Activated naive CD4-positive, alpha-beta T cell (primary cell): ENCODE measurements at places on chromosomes 12 and 14.
A peak's percentile ranks its signal among the peaks of the same experiment; 100 is the strongest.

DNA sequence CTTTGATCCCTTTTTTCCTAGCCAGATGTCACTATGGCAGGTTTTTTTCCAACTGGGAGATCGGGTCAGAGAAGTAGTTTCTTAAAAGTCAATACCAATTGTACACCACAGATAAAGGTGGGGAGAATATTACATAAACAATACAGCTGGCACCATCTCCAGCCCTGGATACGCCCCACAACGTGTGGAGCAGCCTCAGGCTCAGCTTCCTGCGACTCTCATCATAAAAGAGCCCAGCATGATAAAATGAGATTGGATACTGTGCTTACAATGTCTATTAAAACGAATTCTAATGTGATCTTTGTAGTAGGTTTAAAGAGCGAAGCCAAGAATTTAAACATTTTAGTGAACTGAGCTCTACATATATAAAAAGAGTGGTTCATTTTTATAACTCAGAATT, 21.5 kb downstream of the EFCAB11 start:
- no peak for DNase-seq

DNA sequence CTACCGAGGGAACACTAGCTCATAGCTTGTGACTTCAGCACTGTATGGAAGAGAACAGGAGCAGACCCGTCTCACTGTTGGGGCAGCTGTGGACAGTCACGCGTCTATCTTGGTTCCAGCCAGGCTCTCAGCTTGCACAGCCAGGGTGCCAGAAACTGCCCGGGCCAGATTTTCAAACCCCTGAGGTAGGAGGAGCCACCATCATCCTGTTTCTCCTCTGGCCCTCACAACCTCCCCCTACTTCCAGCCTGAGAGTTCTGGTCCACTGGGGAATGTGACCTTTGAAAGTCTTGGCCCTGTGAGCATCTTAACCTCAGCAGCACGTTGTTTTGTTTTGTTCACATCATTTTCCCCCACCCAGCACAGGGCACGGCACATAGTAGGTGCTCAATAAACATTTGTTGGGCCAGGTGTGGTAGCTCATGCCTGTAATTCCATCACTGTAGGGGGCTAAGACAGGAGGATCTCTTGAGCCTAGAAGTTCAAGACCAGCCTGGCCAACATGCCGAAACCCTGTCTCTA, 50.4 kb downstream of the PSMA6 start:
- DNase-seq: no peak

DNA sequence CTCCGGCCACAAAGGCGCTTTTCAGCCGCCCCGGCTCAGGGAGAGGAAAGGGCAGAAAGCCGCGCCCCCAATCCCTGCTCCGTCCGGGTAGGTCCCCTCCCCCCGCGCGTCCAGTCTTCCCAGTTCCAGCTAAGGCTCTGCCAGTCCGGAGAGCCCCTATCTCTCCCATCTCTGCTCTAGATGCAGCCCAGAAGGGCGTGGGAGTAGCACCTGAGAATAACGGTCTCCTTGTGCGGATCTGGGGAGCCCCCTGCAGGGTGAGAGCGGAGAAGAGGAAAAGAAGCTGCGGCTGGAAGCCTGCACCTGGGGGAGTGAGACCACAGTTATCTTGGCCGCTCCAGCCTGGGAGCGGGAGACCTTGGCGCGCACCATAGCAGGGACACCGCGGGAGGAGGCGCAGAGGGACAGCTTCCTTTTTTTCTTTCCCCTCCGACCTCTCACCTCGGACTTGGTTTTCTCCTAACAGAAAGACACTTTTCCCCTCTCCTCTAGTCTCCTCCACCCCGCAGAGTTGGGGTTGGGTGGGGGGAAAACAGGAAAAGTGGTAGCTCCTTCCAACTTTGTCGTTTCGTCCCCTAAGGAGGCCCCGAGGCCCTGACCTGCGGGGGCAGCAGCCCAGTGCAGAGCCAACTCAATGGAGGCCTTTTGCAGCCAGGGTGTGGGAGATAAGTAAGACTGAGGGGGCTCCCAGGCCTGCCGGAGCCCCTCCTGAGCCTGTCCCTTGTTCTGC, 2.4 kb downstream of the DHH start:
- DNase-seq: peak; percentile 45

DNA sequence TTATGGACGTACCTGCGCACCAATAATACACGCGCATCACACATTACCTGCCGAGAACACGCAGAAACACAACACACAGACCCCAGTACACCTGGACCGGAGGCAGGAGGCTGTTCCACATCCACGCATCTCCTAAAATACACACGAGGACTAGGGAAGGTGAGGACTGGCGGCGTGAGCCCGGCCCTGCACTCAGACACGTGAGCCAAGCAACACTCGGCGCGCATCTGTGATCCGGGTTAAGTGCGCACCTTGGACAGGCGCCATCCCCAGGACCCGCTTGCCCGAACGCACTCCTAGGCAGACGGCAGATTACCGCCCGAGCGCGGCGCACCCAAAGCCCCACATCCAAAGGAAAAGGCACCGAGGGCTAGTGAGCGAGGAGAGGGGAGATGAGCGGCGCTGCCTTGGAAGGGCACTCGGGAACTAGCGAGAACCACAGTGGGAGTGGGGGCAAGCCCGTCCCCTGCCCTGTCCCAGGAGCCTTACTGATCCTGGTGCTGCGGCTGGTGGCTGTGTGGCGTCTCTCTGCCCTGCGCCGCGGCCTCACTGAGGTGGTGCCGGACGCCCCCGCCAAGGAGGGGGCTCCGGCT, 417 bp downstream of the GLS2 start:
- peak; percentile 17 for DNase-seq

DNA sequence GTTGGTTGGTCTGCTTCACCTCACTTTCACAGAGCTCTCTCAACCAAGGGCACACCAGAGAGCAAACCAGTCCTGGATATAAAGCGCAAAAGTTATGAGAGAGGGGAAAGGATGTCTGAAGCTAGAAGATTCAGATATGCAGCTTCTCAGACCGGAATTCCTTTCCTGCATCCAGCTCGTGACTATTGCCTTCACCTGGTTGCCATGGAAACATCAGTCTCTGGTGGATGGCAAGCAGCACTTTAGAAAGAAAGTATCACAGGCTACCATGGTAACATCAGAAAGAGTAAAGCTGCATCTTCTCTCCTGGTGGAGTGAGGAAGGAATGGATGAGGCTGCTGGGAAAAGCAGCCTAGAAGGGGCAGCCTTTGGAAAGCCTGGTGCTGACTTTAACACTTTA, 13.7 kb downstream of the REM2 start:
- no peak for DNase-seq

DNA sequence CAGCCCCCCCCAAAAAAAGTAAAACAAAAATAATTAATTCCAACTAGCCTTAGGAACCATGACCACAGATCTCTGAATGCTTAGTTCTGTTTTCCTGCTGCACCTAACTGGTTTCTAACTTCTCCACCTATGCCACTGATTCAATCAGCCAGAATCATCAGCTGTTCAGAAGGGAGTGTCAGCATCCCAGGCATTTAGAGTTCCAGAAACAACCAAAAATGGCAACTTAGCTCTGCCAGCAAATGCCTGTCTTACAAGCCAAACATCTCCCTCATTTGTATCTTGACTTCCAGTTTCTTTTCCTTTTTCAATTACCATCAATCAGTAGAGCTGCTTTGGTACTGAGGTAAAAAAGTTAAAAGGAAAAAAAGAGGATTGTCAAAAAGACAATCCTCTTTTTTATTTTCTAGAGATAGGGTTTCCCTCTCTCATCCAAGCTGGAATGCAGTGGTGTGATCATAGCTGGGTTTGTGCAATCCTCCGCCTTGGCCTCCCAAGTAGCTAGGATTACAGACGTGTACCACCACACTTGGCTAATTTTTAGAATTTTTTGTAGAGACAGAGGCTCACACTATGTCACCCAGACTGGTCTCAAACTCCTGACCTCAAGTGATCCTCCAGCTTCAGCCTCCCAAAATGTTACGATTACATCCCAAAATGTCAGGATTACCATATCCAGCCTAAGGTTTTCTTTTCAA, 45.2 kb upstream of the ISM2 start:
- no peak for DNase-seq

DNA sequence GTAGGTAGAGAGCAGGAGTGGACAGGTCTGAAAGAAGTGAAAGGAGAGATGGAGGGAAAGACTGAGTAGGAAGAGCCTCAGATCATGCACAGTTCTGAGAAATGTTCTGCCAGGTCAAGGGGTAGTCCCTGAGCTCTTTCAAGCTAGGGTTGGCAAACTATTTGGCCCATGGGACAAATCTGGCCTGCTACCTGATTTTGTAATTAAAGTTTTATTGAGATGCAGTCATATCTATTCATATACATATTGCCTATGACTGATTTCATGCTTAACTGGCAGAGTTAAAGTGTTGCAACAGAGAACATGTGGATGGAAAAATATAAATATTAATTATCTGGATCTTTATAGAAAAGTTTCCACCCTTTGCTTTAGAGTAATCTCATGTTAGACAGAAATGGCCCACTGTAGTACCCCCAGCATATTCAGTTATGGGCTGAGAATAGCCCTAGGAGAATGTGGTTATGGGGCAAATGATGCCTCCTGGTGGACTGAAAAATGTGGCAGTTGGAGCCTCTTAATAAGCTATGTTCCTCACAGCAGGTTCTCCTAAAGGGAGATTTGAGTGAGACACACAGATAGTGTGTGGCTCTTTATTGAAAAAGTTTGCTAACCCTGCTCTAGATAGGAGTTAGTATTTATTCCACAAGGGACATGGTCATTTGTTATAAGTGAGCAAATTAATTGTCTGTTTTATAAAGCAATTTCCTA, 476.9 kb downstream of the LRIG3 start:
- DNase-seq: no peak

DNA sequence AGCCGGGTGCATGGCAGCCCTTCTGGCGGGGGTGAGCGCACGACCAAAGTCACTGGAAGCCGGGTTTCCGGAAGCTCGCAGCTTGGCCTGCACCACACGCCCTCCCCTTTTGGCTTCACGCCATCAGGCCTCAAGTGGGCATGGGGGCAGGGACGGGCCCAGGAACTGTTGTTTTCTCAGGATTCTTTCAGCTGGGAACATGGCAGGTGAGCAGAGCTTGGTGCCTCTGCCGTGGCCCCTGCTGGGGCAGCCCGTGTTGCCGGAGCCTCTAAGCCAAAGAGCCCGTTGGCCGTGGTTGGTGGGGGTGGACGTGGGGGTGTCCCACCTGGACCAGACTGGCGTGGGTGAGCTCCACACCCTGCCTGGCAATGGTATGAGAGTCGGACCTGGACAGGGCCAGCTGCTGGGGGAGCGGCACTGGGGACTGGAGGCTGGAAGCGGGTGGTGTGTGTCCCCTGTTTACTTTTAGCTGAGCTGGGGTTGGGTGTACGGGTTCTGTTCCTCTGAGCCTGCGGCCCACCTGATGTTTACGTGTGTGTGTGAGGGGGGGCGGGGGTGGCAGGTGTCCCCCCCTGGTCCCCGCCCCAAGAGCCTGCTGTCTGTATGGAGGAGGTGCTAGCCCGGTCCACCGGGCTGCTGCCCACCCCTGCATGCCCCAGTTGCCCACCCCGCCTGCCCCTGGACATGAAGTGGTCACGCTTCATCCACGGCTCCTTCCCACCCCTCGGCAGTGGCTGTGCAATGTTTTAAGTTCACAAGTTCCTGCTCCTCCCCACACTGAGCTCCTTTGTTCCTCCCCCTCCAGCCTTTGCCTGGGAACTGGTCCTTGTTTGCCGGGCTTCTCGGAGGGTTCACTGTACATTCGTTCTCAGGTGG, 28.7 kb upstream of the PLD4 start:
- no peak for DNase-seq

GRCh38 chr12:93135286-93136239, 206.5 kb upstream of the EEA1 start:
- no peak for DNase-seq

GRCh38 chr14:72547999-72548398, 345.9 kb downstream of the DPF3 start:
- DNase-seq: no peak

DNA sequence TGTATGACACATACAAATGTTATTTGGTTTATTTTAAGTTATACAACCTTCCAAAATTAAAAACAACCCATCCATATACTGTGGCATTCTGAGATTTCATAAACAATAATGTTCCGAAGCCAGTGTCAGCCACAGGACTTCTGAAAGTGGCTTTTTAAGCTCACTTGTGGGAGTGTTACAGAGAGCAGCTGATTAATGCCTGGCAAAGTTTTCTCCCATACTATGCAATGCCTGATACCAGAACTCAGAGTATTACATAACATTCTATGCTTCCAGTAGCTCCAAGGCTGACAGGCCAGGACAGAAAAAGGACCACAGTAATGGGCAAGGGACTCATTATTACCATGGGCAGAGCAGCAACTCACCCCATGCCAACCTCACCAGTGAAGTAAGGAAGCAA, 29.3 kb downstream of the NELL2 start:
- DNase-seq: no peak

DNA sequence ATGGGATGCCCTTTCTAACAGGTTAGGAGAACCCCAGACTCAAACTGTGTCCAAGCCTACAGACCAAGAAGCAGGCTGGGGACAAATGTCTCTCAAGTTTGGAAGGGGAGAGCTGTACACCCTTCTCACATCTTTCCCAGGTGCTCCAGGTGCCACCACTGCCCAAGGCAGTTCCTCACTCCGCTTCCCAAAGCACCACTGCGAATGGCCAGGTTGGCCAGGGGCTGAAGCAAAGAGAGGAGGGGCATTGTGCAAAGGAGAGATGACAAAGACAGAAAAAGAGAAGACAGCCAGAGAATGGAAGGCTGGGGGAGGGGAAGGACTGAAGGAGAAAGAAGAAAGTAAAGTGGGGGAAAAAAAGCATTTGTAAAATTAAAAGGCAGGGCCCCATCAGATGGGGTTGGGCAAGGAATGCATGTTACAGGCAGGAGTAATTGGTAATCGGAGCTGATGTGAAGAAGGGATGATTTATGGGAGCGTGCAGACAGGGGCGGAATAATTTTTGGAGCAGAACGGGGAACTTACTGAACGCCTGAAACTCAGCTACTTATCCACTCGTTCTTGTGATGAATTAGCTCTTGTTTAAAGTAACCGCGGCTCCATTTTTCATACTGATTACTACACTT, 165.8 kb downstream of the ESRRB start:
- no peak for DNase-seq

DNA sequence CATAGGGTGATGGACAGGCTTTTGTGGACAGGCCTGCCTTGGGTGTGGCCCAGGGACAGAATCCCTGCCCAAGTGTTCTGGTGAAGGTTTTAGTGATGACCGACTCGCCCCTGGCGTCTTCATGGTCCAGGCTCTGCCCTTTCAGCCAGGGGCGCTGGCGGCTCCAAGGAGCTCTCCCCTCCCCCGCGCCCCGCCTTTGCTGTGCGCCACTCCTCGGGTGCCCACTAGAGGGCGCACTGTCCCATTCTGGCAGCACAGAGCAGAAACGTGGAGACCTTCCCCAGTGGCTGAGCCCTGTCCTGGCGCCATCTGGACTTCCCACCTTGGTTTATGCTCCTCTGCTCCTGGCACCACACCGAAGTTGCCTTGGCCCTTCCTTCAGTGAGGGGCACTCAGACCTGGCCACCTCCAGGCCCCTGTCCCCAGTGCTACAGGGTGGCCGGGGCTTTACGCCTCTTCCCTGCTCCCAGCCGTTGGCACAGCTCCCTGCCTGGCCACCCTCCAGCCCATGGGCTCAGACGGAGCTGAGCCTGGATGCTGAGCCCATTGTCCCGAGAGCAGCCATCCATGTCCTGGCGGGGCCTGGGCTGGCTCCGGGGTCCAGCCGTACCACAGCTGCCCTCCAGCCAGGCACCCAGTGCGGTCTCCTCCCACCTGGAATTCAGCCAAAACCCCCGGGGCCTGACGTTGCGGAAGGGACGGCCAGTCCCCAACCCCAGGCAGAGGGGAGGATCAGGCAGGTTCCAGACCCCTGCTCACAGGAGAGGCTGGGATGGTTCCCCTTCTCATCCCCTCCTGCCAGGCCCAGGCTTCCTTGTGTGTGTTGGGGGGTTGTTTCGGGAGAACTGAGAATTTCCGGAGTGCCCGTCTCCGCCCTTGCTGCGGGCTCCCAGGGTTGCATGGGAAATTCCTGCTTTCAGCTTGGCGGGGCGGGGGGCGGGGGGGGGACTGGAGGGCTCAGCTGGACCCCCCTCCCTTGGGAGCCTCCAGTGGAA, 5.6 kb upstream of the CRIP1 start:
- DNase-seq: peak; percentile 85
